Stimulated activated CD8-positive, alpha-beta memory T cell treated with anti-CD3 and anti-CD28 coated beads, Interleukin-4, amount 100 ng/mL, for 4 hours (primary cell): ENCODE measurements at places on chromosomes 4 and X.

DNA sequence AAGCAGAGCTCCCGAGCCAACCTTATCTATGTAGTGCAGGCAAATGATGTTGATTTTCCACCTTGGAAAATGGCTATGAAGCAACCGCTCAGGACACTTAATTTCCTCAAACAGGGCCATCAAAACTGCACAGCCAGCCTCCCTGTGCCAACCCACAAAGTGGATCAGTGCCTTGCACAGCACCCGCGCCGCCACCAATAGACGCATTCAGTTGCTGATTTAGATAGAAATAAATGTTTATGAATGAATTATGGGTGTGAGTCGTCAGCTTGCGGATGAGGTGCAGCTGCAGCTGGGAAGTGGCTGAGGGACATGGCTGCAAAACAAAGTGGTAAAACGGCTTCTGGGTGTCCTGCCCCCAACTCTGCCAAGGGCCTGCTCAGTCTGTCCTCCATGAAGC lies 47.0 kb downstream of the SOD3 start:
- DNase-seq = no peak

- no peak for DNase-seq
Observed at GRCh38 chr4:21012851-21013331, 312.6 kb downstream of the PACRGL start.

- DNase-seq = no peak
Observed at GRCh38 chr4:87525636-87526295, 3.4 kb downstream of the SPARCL1 start.

DNA sequence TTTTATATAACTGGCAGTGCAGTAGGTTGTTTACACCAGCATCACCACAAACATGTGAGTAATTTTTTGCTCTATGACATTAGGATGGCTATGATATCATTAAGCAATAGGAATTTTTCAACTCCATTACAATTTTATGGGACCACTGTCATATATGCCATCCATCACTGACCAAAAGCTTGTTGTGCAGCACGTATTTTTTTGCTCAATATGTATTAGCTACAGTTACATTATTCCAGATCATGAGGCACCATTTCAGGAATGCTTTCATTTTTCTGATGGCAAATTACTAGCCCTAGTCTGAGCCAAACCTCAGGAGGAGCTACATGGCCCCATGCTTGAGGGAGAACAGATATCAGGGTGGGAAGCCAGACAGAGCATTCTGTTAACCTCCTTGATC lies 56.8 kb upstream of the DCLK2 start:
- DNase-seq = no peak

GRCh38 chrX:264634-265455 lies 16.3 kb upstream of the PLCXD1 start:
- no peak for DNase-seq

DNA sequence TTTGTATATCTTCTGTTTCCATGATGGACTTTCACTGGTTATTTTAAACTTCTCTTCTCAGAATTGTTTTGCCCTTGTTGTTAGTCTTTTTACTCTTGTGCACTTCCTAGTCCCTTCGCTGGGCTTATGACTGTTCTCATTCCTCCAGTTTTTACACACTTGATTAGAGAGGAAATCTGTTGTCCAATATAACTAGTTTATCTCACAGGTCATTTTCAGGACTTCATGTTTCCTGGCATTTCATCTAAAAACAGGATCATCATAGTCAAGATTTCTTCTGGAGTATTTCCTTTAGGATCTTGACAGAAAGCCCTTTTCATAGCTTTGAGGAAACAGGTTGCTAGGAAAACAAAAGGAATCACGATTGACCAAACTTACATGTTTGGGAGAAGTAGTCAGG lies 3.0 kb downstream of the FNIP2 start:
- no peak for DNase-seq

GRCh38 chr4:163264934-163265333 lies 67.5 kb downstream of the NPY1R start:
- no peak for DNase-seq
